Brain pericyte (primary cell): ENCODE measurements at places on chromosomes 7 and 10.
A peak's percentile ranks its signal among the peaks of the same experiment; 100 is the strongest.

DNA sequence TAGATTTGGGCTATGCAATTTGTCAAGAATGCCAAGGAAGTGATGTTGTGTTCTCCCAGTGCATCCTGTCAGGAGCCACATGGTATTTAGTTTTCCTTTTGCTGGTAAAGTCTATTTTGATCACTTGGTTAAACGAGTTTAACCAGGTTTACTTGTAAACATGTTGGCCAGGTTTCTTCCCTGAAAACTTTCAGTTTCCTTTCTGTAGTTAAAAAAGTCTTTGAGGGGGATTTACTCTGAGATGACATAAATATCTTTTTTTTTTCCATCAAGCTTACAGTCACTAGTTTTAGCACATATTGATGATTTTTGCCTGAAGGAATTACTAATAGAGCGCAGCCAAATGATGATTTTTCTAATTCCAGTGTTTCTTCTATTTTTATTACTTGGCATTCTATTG lies 320.5 kb downstream of the PHF14 start:
- DNase-seq: no peak

- DNase-seq: no peak
Measured at GRCh38 chr7:44587843-44588711, 6.0 kb upstream of the TMED4 start.

DNA sequence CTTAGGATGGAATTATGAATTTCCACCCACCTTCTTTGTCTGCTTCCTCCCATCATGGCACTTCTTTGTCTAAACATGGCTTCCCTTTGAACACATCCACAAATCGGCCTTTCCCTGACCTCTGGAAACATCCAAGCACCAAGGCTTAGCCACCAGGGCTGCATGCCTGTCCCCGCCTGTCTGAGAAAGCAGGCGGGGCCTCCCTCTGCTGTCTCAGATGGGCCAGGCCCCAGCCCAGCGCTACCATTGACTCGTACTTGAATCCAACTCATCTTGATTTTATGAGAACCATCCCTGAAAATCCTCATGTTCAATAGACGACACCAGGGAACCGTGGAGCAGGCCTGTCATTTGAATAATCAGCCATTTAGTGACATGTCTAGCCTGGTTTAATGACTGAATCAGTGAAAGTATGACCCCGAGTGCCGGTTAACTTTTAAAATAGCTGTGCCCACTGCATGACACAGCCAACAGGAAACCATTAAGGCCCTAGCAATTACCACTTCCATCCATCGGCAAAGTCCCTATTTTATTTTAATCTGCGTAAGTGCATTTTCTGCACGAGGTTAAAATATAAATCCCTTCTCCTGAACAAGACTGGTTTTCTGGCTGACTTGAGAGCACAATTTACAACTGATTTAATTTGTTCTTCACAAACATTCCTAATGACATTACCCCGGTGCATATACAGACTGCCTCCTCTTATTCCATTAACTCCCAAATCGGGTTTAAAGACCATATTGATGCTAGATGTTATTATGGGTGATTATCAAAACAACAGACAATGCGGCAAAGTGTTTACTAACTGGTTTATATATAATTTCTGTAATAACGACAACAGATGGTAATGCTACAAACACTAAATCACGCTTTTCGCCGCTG lies 194.7 kb downstream of the BUB3 start:
- DNase-seq: no peak

DNA sequence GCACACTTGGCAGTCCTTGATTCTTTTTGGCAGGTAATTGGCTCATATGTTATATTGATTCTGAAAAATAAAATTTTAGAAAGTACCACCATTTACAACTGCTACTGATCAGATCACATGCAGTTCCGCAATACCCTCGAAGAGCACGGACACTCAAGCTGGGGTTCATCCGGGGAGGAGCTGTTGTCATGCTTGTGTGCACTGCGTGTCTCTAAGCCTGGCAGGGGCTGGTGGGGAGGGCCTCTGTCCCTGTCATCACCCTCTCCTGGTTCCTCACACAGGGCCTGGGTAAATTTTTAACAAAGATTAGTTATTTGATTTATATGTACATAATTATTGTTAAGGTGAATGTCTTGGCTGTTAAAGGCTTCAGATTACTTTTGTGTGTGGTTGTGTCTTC lies 45.2 kb downstream of the TRRAP start:
- DNase-seq: no peak

DNA sequence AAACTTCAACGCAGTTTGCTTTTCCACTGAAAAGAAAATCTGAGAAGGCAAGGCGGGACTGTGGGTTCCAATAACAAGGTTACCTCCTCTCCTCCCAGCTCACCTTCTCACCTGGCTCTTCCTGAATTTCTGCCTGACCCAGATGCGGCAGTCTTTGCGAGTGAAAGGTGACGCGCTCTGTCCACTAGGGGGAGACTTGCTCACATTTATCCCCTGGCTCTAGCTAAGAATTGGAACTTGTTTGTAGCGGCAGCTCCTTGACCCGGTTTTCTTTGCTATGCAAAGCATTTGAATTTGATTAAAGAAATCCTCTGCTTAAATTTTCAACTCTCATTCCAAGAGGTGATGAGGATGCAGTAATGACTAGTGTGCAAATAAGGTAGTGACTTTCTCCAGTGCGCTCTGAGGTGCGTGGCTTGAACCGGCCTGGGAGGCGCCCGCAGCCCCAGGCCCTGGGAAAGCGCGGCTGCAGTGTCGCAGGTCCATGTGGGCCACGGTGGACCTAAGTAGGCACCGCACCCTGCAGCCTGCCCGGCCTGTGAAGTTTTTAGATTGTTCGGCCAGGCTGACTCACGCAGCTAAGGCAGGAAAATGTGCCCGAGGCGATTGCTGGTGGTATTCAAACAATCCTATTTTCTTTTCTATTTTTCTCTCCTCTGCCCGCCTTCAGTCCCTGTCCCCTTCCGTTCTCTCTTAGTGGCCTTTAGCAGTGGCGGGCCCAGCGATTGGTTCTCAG lies 336.9 kb upstream of the NPSR1 start:
- DNase-seq: peak; percentile 16

GRCh38 chr7:20475756-20476155 lies 139.7 kb upstream of the ABCB5 start:
- DNase-seq: no peak

DNA sequence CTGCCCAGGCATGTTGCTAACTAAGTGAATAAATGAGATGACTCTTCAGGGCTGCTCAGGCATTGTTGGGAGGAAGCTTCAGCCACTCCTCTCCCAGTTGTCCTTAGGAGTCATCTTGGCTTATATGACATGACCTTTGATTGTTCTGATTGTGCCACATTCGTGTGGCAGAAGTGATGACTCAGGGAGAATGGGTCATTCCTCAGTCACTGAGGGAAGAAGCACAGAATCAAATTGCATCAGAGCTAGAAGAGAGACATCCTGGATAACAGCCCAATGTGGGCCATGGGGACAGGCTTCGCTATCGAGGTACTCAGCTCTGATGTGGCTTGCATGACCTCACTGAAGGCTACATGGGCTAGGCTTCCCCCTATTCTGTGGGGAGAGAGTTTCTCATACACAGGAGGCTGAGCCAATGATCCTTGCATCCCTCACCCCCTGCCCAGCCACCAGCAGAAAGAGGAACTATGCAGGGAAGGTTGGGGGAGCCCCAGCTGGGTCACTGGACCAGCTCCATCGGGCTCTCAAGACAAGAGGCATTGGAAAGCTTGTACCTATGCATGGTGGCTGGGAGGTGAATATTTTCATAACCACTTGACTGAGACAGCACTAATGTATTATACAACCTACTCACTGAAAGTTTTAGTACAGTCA lies 6.0 kb upstream of the HMX3 start:
- no peak for DNase-seq

DNA sequence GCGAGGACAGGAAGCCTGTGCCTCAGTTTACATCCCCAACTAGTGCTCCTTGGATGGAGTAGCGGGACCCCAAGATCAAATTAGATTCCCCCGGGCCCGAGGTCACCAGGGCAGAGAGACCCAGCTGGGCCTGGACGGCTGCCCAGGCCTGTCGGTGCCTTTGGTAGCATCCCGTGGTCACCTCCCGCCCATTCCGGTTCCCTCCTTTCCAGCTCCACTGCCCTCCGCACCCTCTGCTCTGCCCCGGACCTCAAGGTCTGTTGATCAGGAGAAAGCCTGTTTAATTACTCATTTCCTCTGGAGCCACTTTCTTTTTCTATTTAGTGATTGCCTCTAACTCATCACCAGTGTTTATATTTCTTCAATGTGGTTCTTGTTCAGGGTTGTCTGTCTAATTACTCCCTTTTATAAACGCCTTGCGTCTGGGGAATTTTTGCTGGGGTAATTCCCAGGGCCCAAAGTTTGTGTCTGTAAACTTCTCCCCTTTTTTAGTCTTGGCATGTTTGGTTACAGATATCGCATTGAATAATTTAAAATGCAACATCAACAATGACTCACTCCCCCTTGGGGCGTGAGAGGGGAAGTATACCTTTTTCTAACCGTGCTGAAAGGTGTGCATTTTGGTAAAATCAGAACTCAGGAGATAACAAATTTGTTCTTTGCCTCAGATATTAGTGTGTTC lies 1.9 kb downstream of the FOXK1 start:
- no peak for DNase-seq

DNA sequence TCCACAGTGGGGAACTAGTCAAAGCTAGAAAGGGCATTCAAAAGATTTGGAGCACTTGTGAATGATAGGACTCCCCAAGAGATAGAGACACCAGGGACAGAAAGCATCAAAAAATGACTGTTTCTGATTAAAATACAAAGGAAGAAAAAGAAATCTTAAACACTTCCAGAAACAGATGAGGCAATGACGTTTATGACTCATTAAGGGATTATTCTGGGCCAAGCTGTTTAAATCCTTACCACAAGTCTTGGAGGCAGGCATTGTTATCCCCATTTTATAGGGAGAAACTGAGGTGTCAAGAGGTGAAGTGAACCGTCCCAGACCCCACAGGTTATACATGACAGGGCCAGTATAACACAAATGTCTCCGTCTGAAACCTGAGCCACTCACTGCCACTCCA lies 68.3 kb upstream of the AMPH start:
- DNase-seq: no peak

GRCh38 chr10:22222236-22223190 lies 4.7 kb upstream of the EBLN1 start:
- DNase-seq: no peak

DNA sequence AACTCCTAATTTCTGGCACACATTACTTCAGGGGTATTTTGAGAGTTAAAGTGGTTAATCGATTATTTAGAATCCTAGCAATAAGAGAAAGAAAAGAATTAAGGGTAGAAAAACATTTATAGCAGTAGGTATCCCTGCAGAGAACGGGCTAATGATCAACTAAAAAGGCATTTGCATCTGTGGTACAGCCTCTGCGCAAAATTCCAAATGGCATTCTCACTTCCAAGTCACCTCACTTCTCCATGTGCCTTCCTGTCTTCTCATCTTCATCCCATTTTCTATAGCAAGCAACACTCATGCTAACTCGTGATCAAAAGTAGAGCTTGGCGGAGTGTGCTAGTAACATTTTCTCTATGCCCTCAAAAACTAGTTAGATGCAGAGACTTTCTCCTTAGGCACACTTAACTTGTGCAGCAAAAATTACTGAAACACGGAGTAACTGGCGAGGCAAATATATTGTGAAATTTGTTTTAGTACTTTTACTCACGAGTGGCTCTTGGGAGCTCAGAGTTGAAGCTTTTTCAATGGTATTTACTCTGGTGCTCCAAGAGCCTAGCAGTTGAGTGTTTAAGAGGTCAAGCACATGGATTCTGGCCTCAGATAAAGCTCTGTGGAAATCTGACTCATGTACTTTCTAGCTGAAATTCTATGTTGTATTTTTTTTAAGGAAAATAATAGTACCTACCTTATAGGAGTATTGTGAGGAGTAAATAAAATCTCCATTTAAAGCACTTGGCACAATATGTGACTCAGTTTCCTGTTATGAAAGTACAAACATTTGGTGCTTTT lies 65.1 kb downstream of the MET start:
- no peak for DNase-seq

GRCh38 chr7:49631071-49631815 lies 142.2 kb upstream of the VWC2 start:
- DNase-seq: no peak

DNA sequence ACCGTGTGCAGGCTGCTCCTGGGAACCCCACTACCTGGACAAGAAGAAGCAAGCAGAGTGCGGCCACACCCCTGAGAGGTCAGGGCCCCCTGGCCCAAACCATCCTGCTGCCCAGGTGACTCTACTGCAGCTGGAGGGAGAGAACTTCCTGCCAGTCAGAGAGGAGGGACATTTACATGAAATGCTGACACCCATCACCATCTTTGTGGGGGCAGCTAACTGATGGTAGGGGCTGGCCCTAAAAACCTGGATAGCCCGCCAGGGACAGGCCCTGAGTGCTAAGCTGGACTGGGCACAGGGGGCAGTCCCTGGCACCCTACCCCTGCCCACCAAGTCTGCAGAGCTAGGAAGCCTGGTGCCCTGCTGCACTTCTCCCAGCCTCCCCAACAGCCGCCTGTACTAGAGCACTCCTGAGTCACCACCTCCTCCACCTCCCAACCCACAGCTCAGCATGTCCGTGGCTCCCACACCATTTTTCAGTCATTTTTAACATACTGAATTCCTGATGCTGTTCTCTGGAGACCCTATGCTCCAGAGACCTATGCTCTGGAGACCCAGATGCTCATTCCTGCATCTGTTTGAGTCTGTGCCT lies 27.5 kb downstream of the DPCD start:
- DNase-seq: no peak

DNA sequence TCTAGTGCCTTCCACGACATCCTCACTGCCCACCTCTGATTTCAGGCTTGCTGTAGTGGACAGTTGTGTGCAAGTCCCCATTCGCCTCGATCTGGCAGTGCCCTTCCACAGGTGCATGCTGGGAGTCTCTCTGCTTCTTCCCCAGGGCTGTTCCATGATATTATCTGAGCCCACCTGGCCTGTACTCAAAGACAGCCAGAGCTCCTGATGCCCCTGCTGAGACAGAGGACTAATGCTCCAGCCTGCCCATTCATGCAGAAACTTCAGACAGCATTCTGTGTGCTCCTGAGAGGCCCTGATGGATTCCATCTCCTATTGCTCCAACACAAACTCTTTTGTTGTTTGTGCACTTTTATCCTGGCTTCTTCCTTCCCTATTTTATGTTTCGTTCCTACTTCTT lies 164.8 kb upstream of the PRSS58 start:
- DNase-seq: no peak

- peak; percentile 73 for DNase-seq
Measured at GRCh38 chr10:93465806-93466675, 16.1 kb downstream of the MYOF start.

GRCh38 chr7:69285854-69286253 lies 312.4 kb upstream of the AUTS2 start:
- DNase-seq: no peak

- no peak for DNase-seq
Measured at GRCh38 chr7:9453521-9453920, 1020.1 kb downstream of the NXPH1 start.

DNA sequence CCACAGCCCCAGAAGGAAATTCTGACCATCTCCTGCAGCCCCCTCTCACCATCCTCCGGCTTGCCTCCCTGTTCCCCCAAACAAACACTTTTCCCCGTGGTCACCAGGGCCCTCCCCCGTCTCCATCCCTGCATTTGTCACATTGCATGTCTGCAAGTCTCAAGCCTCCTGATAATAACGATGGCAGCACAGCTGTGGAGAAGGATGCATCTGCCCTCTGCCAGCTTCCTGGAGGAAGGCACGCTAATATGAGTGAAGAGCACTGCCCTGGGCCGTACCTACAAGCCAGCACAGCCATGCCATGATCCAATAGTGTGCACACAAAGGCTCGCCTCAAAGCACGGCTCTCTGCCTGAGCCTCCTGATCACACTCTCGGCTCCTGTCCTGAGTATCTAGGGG lies 98.5 kb downstream of the SLIT1 start:
- no peak for DNase-seq
